Activated CD8-positive, alpha-beta memory T cell treated with anti-CD3 and anti-CD28 coated beads for 1 hour (primary cell): ENCODE measurements at places on chromosomes 4 and X.

GRCh38 chr4:71828470-71828869 lies 44.6 kb upstream of the GC start:
- no peak for DNase-seq

- no peak for DNase-seq
These were observed 66.0 kb downstream of the APBB2 start for GRCh38 chr4:41148292-41148691.

GRCh38 chr4:1880332-1880731 lies 9.1 kb downstream of the NSD2 start:
- DNase-seq = no peak

DNA sequence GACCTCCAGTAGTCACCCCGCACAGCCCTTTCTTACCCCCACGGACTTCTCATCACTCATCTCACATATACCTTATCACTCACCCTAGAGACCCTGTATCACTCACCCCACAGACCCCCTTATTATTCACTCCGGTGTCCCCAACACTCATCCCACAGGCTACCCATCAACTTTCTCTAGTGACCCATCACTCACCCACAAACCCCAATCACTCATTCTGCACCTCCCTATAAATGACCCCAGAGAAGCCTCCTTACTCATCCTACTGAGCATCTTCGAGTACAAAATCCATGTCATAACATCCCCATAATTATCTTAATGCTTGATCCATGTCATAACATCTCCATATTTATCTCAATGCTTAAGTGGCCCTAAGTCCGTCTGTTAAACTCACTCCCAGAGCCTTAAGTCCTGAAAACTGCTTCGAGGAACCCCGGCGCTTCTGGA lies 934 bp downstream of the ZNF41 start:
- DNase-seq = no peak

GRCh38 chrX:106730401-106730800 lies 3.9 kb downstream of the RNF128 start:
- no peak for DNase-seq

DNA sequence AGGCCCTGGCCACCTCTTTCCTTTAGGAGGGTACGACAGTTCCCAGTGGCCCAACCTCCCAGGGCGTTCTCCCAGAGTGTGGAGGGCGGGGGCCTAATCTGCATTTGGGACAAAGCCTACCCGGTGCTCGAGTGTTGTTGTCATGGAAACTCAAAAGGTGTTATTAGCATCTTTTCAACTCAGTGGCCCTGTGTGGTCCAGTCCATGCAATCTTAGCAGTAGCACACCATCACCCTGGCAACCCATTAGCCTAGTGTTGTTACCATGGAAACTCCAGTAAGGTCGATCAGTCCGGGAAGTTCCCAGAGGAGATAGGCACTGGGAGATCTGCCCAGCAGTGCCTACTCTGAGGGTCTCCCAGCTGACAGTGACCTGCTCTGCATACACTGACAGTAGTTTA lies 20.2 kb downstream of the APLN start:
- DNase-seq = no peak

- no peak for DNase-seq
These were observed 46.9 kb downstream of the CCDC158 start for GRCh38 chr4:76373919-76374552.

GRCh38 chr4:143768007-143768591 lies 67.6 kb upstream of the FREM3 start:
- DNase-seq = no peak

DNA sequence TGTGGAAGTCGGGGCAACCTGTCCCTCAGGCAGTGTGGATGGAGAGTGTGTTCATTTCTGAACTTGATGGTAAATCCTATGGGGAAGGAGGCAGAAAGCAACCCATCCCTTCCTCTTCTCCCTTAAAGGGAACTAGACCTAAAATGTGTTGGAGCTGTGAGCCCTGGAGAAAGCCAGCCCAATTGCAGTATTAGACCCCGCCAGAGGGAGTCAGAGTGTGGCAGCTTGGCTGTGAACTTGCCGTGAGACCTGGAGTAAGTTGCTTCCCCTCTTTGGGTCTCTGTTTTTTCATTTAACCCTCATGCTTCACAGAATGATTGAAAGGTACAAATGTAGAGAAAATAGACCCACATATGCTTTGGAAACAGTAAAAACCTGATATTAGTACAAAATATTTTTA lies 108.7 kb upstream of the PAK3 start:
- no peak for DNase-seq

DNA sequence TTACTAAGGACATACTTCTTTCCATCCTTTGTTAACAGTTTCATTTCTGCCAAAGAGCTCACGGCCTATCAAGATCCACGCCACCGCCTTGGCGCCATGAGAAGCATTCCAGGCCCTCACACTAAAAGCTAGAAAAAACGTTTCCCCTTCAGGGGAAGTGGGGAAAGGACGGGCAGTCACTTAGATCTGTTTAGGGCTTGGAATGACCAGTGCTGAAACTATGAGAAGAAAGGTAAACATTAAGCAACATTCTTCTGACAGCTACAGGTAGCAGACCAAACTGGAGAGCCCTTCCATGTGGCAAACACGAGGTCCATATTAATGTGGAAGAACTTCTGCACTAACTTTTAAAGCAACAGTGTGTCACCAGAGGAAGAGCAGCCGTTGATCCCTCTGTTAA lies 146.7 kb downstream of the SH3KBP1 start:
- DNase-seq = no peak

DNA sequence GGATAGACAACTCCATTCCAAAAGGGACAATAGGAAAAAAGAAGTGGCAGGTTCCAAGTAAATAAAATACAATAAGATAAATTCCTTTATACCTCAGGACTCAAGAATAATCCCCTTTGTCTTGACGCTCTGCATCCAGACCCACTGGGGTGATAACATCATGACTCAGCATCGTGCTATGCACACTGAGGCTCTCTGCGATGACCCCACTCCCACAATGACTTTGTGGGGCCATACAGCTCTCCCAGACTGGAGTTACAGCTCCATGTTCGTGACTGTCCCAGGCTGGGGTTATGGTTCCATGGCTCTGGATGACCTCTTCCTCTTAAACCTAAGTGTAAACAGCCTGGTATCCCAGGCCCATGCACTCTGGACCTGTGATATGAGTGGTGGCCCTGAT lies 254.5 kb upstream of the ADGRL3 start:
- no peak for DNase-seq

- no peak for DNase-seq
These were observed 11.6 kb downstream of the CXCL13 start for GRCh38 chr4:77617203-77617602.

DNA sequence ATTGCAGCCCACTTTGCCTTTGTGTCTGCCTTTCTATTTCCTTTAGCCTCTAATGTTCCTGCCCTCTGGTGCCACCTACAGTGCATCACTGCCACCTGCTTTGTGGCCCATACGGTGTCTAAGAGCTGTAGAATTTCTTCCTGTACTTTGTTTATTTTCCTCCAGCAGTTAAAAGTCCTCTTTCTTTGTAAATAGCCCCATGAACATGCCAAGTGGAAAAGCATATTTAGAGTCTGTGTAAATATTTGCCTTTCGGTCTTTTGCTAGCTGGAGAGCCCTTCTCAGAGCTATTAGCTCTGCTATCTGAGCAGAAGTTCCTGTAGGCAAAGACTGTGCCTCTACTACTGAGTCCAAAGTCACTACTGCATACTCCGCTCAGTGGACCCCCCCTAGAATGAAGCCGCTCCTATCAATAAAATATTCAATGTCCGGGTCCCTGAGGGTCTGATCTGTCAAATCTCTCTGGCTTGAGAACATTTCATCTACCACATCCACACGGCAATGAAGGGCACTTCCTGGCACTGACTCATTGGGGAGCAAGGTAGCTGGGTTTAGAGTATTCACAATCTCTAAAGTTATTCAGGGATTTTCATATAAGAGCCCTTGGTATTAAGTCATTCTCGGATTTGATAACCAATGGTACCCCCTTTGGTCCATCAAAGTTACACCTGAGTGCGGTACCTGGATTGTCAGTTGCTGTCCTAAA lies 36.3 kb downstream of the SULT1E1 start:
- DNase-seq = no peak

- no peak for DNase-seq
These were observed 94.4 kb upstream of the LIMCH1 start for GRCh38 chr4:41443340-41444079.

GRCh38 chrX:18661273-18661672 lies 10.6 kb downstream of the RS1 start:
- no peak for DNase-seq

- DNase-seq = no peak
These were observed 73.6 kb downstream of the STK32B start for GRCh38 chr4:5124876-5125275.

DNA sequence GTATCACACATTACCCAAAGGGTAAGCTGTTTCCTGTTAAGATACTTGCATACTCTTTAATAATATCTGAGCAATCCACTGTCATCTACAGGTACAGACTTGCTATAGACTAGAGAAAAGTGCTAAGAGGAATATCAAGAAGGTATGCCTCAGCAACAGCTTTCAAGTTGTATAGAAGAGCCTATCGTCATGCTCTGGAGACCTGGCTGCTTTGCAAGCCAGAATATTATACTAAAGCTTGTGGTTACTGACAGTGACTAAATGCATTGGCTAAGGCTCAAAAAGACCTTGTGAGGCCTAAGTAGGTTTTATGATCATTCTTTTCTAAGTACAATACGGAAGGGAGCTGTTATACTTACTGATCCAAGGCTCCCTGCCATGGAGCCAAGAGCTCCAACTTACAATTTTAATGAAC lies 11.3 kb downstream of the LAMP2 start:
- no peak for DNase-seq

GRCh38 chr4:141046255-141046654 lies 87.0 kb downstream of the RNF150 start:
- DNase-seq = no peak

DNA sequence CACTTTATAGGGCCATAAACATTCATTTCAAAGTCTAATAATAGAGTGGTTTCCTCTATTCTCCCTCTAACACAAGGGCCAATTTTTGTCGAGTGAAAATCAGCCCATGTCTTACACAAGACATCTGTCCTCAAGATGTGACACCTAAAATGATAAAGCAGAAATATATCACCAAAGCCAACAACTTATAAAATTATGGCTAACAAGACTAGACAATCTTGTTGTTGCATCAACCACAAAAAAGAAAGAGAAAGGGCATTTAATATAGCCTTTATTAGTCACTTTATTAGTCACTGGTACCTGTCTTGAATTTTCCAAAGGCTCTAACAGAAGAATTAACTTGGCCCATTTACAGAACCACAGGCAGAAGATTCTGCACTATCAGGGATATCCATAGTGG lies 161.6 kb downstream of the SMIM20 start:
- no peak for DNase-seq

- no peak for DNase-seq
These were observed 41.6 kb downstream of the ZFP42 start for GRCh38 chr4:188037003-188037713.

- DNase-seq = no peak
These were observed 148.6 kb downstream of the GC start for GRCh38 chr4:71635139-71635748.

- no peak for DNase-seq
These were observed 273.3 kb upstream of the FAT4 start for GRCh38 chr4:125041372-125041930.

GRCh38 chrX:39653691-39654090 lies 444.1 kb downstream of the BCOR start:
- DNase-seq = no peak

- DNase-seq = no peak
These were observed 10.5 kb upstream of the RTL5 start for GRCh38 chrX:72142094-72142793.

- DNase-seq = no peak
These were observed 14.7 kb upstream of the HGFAC start for GRCh38 chr4:3427134-3427476.

GRCh38 chrX:100710816-100711215 lies 21.1 kb downstream of the SYTL4 start:
- no peak for DNase-seq
